ENCODE measurements at places on chromosomes 5 and 9.

- DNase-seq: no peak
These were observed 220.4 kb upstream of the IRX4 start for GRCh38 chr5:2102819-2103776.

DNA sequence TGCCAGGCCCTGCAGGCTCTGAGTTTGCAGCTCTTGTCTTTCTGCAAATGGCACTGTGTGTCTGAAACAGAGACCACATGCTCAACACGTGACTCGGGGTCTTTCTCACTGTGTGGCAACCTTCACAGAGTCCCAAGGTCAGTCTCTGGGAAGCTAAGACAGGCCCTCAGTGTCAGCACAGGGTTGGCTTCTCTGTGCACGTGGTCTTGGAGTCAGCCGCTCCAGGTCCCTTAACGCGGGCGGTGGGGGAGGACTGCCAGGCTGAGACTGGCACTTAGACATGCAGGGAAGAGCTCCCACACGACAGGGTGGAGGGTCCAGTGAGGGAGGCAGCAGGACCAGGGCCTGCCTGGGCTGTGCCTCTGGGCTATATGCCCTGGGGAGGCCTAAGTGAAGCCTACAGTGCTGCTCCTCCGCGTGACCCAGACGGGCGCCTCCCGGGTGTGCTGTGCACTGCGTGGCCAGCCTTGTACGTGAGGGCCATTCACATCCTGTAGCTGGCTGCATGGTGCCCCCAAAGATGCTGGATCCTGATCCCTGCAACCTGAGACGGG lies 76.8 kb downstream of the ADAMTS2 start:
- no peak for DNase-seq

- DNase-seq: no peak
These were observed 260.8 kb downstream of the AUH start for GRCh38 chr9:91100878-91101450.

GRCh38 chr9:92632641-92633040 lies 37.3 kb downstream of the IPPK start:
- no peak for DNase-seq

GRCh38 chr5:164680812-164681520 lies 1175.5 kb downstream of the MAT2B start:
- DNase-seq: no peak

GRCh38 chr9:20835377-20836286 lies 151.6 kb downstream of the FOCAD start:
- no peak for DNase-seq

DNA sequence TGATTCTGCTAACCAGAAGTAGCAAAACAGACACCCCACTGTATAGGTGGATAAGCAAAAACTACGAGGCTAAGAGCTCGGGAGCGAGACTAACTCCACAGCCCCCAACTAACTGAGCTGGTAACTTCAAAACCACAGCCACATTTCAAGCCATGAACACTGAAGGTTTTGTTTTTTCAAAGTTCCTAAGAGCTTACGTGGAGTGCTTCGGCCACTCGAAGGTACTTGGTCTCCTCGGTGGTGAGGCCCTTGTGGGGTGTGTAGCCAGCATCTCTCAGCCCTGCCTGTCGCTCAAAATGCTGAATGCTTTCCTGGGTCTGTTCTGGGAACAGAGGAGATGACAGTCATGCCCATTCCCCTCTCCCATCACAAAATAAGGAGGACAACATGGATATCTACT lies 11.1 kb downstream of the KIAA1191 start:
- no peak for DNase-seq

DNA sequence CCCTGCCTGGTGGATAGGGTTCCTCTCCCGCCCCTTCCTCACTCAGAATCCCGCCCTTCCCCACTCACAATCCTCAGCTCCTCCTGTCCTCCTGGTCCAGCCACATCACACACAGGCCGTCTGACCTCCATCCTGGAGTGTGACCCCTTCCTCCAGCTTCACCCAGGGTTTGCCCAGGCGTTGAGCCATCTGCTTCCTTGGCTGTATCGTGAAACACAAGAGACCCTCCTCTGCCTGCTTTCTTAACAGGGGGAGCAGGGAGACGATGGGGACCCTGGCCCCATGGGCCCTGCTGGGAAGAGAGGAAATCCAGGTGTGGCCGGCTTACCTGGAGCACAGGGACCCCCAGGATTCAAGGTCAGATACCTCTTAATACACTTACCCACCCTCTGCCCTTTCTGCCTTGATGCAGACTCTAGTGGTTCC lies 32.3 kb upstream of the ORM1 start:
- no peak for DNase-seq

DNA sequence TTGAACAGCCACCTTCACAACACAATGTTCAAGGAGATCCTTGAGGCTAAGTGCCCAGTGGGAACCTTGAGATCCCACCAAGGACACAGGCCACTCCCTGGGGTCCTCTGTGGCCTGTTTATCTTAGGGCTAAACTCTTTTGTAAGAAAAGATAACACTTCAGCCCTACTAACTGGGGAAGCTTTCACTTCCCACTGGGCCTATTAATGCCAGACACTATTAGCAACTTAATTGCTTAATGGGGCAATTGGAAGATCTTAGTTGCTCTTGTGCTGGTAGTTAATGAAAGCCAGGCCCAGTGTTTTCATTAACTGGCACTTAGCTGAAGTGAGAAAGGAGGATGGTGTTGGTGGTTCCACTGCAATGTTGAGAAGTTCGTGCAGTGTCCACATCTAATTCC lies 117.1 kb downstream of the EGFLAM start:
- no peak for DNase-seq

- no peak for DNase-seq
These were observed 102.4 kb upstream of the PARP8 start for GRCh38 chr5:50564079-50564478.

DNA sequence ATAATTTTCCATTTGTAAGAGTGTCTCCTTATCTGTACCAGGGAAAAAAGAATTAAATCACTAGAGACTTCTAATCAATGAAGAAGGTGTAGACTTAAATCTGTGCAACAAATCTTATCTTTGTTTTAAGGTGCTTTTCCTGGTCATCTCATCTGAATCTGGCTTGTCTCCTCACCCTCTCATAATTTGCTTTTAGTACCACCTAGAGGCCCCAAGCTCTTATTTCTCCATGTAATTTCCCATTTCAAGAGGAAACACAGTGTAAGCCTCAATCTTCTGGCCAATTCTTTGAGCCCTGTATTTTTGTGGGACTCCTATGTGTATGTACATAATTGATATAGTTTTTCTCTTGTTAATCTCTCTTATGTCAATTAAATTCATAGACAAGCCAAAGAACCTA lies 1975.3 kb upstream of the CDH6 start:
- DNase-seq: no peak

DNA sequence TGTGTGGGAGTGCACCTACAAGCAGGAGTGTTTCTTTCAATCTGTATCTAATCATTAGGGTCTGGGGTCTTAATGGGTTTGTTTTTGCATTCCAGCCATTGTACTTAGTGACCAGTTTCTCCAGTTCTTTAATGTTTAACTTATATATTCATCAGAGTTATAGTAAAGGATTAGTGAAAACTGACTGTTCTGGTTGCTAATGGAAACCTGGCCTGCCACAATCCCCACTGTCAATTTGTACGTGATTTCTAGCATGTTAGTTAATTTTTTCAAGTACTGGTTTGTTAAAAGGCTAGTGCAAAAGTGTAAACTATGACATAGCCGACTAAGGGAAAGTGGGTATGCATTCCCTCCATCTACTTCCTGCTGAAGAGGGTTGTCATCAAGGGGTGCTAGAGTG lies 276.1 kb downstream of the HTR1A start:
- DNase-seq: no peak

DNA sequence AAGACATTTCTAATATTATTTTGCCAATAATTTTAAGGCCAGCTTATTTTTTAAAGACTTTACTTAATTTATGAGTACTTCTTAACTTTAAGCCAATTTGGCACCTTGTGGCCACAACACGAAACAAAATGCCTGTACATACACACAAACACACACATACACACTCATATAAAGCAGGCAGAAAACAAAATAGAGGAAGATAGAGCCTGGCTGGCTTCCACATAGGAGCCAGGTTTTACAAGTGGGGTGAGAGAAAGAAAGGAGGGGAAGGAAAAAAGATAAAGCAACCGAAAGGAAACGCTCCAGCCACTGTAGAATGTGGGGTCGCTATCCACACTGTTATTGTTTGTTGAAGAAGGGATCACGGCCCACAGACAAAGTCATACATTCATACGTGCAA lies 10.4 kb downstream of the GMCL2 start:
- no peak for DNase-seq

GRCh38 chr9:111284703-111285102 lies 45.3 kb downstream of the OR2K2 start:
- DNase-seq: no peak

DNA sequence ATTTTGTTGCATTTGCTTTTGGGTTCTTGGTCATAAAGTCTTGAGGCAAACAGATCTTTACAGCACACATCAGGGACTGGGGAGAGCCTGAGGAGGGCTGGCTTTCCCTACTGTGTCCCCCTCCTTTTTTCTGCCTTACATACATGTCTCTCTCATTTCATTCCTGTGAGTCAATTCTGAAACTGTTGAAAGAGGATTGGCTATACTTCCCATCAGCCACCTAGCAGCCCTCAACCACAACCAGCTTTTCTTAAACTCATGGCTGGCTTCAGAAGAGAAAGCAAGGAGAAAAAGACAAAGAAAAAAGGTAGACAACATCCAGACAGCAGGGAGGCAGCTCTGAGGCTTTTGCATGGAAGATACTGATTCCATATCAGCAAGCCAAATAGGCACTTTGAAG lies 374.8 kb upstream of the KIF2A start:
- DNase-seq: no peak

DNA sequence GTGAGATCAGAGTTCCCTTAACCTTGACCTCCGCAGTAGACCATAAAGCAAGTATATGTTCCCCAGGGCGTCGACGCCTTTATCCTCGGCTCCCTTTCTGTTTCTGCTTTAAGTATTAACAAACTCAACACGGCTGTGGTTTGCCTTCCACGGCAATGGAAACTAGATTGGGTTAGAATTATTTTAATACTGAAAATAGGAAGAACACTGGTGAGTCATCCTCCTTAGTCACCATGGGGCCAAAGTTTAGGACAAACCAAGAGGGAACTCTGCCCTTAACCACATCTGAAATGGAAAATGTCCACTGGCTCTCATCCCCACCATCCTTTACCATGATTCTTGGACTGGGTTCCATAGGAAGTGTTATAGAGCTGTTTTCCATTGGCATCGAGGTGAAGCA lies 386.1 kb downstream of the ACTL7B start:
- DNase-seq: no peak

GRCh38 chr5:10689391-10690081 lies 71.5 kb downstream of the DAP start:
- DNase-seq: no peak

GRCh38 chr5:107342371-107342770 lies 328.4 kb downstream of the EFNA5 start:
- no peak for DNase-seq

DNA sequence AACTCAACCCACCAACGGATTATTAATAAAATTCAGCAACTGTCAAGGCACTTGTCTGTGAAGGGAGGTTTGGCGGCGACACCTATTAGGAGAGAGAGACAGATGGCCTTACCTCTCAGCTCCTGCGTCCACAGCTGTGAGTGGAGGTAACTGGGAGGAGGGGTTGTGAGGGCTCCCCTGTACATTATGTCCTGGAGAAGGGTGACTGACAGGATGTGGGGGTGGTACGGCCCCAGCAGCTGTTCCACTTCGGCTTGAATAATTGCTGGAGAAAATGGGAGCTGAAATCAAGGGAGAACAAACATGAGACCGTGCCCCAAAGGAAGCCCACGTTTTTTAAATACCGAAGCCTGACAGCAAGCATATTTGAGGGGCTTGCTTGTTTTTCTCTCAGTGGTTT lies 353.5 kb upstream of the RFX3 start:
- DNase-seq: no peak

- no peak for DNase-seq
These were observed 56.4 kb upstream of the GLIS3 start for GRCh38 chr9:4356306-4356705.

- DNase-seq: no peak
These were observed 1.6 kb downstream of the SH2D3C start for GRCh38 chr9:127776924-127777289.

- no peak for DNase-seq
These were observed 285.7 kb upstream of the TUT7 start for GRCh38 chr9:86639899-86640379.

- DNase-seq: peak; percentile 34
These were observed 32.3 kb downstream of the CNTRL start for GRCh38 chr9:121107029-121107428.

- DNase-seq: no peak
These were observed 48.7 kb downstream of the DNAJC21 start for GRCh38 chr5:34977934-34978613.

DNA sequence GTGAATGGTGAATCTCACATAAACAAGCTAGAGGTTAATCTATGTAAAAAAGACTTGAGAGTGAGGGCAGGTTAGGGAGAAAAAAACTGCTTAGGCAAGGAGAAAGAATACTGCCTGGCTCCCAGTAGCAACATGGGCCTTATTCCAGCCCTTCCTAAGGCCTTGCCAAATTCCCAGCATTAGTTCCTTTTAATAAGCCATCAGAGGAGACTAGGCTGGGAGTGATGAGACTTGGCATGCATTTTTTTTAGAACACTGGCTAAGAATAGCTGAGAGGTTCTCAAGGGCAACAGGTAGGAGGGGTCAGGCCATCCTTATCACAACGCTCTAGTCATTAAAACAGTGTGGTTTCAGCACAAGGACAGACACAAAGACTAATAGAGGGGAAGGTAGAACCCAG lies 20.9 kb upstream of the ZBTB43 start:
- no peak for DNase-seq

DNA sequence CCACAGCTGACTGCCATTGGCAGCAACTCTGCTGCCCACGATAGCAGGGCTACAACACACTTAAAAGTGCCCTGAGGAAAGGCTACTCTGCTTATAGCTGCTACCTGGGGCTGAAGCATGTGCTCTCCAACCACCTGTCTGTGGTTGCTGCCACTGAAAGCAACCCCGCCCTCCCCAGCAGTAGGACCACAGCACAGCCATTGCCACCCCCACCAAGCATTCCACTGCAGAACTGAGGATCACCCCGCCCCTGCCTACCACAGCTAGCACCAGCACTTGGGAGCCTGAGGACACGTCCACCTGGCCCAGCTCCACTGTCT lies 85.8 kb downstream of the LPAR1 start:
- DNase-seq: no peak

DNA sequence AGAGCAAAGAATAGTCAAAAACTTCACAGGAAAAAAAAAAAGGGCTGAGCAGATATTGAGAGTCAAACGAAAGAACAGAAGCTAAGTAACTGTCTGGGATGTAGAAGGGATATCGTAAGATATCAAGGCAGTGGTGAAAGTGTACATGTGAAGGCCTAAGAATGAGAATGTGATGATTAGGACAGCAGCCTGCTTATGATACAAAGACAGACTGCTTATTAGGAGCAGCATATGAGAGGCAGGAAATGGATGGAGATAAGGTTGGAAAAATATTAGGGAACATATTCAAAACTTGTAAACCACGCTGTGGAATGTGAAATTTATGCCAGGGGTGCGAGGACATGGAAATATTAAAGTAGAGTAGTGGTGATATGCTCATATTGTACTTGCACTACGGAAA lies 133.1 kb upstream of the FAM174A start:
- DNase-seq: no peak

DNA sequence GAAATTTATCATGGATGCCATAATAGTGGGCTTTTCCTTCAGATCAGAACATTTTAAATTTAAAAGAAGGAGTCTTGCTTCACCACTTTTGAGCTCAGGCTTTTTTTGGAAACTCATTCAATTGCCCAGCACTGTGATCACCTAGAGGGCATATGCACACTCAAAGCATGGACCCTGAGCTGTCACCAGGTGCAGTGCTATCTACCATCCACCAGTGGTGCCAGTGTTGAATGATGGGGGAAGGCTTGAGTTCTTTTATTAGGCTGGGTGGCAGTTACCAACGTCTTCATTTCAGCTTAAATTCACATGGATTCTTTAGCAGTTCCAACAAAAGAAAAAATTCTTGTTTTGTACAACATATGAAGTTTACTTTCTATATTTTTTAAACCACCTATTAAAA lies 164.1 kb downstream of the CFAP90 start:
- DNase-seq: no peak
